Stromal cell of bone marrow (primary cell): ENCODE measurements at places on chromosomes 1 and 21.

DNA sequence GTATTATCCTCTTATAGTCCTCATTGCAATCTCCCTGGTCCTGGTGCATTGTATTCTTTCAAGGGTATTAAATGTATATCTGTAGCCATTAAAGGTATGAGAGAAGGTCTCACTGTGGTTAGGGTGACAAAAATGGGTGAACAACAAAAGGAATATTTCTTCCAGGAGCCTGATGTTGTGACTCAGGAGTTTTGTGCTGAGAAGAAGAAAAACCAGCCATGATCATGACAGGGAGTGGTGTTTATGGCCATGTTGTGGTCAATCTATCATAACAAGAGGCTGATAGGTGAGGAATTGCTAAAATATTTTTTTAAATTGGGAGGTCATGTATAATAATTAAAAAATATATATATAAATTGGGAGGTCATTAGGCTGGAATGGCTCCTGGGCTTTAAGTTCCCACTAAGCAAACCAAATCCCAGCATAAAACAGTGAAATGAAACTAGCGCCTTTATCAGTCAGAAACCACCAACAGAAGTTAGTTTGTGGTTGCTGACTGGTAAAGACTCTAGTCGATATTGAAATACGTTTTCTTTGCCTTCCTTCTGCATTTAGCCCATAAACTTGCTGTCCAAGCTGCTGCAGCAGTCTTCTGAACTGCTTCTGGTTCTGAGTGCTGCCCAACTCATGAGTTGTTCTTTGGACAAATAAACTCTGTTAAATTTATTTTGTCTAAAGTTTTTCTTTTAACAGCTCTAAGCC, 60.3 kb downstream of the TBX19 start:
- DNase-seq: no peak

- no peak for DNase-seq
These were observed 99.6 kb upstream of the USP24 start for GRCh38 chr1:55314740-55315139.

DNA sequence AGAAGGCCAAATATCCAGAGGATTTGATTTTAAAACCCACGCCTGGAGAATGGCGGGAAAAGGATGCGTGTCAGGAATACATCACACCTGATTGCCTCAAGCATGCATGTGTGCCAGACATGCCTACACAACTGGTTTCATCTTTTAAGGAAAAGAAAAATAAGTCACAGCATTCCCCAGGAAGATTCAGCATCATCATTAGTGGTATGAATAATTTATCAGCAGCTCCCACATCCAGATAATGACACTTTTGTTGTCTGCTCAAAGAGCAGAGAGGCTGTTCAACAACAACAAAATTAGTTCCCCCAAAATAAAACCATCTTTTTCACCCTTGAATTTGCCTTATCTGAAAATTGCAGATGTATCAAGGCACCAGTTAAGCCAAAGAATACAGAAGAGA, 328.6 kb upstream of the C1orf87 start:
- DNase-seq: no peak

DNA sequence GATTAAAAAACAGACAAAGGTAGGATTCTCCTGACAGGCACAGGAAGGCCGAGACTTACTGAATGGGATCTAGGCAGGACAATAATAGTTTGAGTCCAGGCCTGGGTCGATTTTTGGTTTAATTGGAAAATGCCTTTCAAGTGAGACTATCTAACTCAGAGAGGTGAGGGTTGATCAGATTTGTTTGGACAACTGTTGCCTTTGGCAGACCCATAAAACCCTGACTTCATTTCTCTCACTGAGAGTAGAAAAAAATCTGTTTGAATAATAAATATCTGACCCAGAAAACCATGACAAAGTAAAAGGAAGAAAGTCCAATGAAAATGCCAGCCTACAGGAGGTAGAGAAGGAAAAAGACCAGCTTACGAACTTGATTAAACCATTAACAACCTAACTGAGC, 12.3 kb upstream of the SLC30A10 start:
- DNase-seq: no peak

GRCh38 chr1:205600085-205600484, 31.7 kb downstream of the ELK4 start:
- DNase-seq: peak; percentile 15

DNA sequence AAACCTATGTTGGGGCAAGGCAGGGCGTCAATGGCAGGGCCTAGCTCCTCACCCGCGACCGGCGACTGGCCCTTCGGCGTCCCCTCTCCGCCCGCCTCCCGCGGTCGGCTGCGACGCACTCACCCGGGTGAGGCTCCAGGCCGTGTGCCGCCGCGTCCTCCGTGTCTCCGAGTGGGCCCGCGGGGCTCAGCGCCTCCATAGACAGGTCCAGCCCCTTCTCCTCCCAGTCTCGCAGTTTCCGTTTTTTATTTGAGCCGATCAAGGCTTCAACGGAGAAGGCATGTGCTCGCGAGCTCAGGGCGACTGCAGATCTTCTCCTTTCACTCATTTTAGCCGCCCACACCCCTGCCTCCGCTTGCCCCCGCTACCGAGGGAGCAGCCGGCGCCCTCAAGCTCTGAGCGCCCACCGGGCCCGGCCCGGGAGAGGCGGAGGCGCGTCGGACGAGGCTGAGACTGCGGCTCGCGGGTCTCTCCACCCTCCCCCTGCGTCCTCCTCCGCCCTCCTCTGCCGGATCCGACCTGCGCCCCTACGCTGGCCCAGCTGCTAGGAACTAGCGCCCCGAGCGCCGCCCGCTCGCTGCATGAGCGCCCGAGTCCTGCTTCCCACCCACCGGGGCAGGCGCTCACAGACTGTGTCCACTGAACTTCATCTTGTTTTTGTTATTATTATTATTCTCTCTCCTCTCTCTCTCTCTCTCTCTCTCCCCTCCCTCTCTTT, 516 bp downstream of the TBX15 start:
- no peak for DNase-seq

DNA sequence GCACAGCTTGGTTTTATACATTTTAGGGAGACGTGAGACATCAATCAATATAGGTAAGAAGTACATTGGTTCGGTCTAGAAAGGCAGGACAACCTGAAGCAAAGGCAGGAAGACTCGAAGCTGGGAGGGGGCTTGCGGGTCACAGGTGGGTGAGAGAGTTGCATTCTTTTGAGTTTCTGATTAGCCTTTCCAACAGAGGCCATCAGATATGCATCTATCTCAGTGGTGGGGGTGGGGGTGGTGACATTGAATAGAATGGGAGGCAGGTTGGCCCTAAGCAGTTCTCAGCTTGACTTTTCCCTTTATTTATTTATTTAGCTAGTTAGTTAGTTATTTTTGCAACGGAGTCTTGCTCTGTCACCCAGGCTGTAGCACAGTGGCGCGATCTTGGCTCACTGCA, 85.6 kb downstream of the WDR4 start:
- DNase-seq: no peak

- DNase-seq: no peak
These were observed 29.3 kb upstream of the IL20 start for GRCh38 chr1:206836111-206836510.

DNA sequence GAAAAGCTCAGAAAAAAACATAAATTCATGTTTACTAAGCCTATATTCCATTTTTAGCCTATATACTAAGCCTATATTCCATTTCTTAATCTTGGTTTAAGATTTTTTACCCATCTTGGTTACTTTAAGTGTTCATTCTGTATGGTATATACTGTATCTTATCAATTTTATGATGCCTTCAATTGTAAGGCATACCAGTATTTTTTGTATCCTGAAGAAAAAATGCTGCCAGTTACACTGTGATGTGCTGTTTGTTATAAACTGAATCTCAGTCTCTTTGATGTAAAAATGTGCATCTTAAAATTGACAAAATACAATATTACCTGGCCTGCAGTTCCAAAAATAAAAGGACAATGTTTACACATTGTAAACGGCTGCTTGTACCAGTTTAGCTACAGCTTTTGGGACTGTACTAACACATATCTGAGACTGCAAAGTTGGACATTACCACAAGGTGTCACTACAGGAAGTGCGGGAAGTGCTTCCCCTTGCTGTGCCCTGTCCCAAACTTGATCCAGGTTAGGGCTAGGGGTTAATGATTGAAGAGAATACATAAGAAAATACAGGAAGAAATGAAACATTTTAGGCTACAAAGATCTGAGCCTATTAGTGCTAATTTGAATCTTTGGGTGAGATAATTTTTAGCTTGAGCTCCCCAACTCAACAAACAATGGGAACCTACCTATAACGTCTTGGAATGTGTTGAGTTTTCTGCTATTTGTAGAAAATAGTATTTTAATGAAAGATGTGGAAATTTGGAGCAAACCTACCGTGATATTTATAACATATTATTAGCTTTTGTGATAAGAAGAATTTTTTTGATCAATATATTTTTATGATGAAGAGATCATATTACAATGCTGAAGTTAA, 108.9 kb downstream of the LBR start:
- DNase-seq: peak; percentile 26

DNA sequence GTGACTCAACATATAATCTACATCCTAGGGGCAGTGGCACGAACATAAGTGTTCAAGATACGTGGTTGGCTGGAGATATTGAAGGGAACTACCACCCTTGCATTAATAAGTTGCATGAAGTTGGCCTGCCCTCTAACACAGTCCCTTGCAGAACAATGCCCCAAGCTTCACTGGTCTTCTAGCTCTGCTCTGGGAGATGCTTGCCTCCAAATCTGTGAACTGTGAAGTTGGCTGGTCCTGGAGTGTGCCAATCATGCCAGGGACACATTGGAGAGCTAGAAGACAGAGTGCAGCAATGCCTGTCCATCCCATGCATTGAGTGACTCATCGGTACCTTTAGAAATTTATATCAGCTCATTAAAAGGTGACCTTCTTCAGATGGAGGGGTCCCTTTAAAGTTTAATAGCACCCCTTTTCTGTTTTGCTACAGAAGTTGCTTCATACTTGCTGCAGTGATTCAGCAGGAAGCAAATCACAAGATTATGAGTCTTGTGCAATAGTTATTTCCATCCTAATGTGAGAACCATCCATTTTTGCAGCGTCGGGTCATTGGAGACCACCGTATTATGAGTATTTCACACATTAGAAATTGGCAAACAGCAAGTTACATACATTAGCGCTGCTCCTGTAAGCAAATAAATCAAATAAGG, 55.2 kb upstream of the KAZN start:
- peak; percentile 64 for DNase-seq

DNA sequence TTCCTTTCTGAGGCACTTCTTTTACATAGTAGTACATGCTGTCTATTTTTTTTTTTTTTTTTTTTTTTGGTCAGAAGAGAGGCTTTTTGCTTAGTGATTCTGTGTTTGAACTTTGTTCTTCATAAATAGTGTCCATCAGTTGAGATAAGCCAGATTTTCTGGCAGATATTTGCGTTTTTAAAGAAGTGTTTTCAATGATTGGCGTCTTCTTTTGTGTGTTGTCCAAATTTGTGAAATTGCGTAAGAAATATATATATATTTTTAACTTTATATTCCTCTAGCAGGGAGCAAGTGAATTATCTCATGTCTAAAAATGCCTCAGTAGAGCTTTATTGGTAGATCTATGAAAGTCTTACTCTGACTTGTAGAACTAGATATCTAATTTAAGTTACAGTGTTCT, 28.3 kb downstream of the NEK7 start:
- DNase-seq: no peak

GRCh38 chr1:45620588-45621500, 3.0 kb downstream of the CCDC17 start:
- no peak for DNase-seq

DNA sequence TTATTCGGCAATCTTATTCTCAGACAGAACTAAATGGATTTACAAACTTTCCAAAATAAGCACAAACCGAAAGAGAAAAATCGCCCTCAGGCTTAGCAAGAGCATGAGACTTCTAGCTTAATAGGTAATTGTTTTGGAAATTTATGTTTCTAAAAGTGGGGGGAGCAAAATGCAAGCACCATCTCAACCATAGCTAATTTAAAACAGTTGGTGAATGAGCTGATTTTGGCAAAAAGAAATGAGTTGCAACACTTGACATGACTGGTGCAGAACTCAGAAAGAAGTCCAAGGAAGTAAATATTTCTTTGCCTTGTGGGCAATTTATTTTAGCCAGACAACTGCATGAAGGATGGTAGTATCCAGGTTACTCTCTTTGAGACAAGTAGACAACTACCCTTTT, 71.5 kb upstream of the PTGFR start:
- DNase-seq: peak; percentile 82

GRCh38 chr1:59682396-59683080, 132.2 kb upstream of the HOOK1 start:
- DNase-seq: no peak

GRCh38 chr1:36349241-36349671, 25.8 kb upstream of the EVA1B start:
- no peak for DNase-seq

GRCh38 chr1:81305997-81306452, 494.7 kb upstream of the ADGRL2 start:
- DNase-seq: peak; percentile 47
